ENCODE measurements at places on chromosomes 12 and 14. TPM values are rescaled to one million over a fixed set of nuclear protein-coding genes. Genes with fewer than 3 reads are reported as not detected.

NPFF gene
- total RNA-seq = 3.0 TPM

PIANP gene
- 0.07 TPM for total RNA-seq

DNA sequence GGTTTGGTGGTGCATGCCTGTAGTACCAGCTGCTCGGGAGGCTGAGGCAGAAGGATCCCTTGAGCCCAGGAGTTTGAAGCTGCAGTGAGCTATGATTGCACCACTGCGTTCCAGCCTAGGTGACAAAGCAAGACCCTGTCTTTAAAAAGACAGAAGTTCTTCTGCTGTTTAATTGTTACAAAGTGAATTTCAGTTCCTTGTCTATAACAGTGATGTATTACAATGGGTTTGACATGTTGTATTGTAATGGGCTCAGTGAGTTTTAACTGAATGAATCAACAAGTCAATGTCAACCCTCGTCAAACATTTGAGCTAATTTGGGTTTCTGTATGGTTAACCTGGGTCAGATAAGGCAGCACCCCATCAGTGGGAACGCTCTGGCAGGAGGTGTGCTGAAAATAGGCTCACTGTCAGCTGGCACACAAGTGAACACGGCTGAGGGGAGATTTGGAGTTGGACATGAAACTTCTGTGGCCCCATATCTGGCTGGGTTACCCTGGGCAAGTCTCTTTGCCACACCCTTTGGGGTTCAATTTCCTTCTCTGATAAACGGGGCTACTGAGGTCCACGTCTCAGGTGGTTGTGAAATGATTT is 14.0 kb upstream of the TRPV4 start:
- no peak for DNase-seq

GRCh38 chr12:88546226-88546625 is 34.0 kb downstream of the KITLG start:
- DNase-seq = no peak

DNA sequence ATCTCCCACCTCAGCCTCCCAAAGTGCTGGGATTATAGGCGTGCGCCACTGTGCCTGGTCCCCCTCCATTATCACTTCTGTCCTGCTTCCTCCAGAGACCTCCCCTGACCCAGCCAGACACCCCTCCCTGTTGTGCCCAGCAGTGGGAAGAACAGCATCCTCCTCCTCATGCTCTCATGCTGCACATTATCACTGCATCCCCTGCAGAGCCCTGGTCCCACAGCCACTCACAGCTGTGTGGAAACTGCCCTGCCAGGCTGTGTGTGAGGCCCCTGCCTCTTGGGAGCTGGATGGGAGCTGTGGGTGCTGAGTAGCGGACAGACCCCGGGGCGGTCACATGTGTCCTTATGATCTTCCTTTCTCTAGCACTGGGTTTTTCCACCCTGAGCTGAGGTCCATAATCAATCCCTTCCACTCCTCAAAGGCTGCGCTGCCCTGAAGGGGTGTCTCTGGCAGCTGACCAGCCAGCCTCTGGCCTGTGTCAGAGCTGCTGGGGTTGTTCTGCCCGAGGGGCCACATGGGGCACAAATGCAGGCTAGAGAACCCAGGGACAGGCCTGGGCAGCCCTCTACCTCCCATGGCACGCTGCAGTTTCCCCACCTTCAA is 9.2 kb downstream of the HIP1R start:
- no peak for DNase-seq

- DNase-seq = no peak
Measured at GRCh38 chr14:57391517-57392195, 1.3 kb downstream of the NAA30 start.

- DNase-seq = peak; percentile 92
Measured at GRCh38 chr14:22887260-22887989, 4.4 kb downstream of the REM2 start.

DNA sequence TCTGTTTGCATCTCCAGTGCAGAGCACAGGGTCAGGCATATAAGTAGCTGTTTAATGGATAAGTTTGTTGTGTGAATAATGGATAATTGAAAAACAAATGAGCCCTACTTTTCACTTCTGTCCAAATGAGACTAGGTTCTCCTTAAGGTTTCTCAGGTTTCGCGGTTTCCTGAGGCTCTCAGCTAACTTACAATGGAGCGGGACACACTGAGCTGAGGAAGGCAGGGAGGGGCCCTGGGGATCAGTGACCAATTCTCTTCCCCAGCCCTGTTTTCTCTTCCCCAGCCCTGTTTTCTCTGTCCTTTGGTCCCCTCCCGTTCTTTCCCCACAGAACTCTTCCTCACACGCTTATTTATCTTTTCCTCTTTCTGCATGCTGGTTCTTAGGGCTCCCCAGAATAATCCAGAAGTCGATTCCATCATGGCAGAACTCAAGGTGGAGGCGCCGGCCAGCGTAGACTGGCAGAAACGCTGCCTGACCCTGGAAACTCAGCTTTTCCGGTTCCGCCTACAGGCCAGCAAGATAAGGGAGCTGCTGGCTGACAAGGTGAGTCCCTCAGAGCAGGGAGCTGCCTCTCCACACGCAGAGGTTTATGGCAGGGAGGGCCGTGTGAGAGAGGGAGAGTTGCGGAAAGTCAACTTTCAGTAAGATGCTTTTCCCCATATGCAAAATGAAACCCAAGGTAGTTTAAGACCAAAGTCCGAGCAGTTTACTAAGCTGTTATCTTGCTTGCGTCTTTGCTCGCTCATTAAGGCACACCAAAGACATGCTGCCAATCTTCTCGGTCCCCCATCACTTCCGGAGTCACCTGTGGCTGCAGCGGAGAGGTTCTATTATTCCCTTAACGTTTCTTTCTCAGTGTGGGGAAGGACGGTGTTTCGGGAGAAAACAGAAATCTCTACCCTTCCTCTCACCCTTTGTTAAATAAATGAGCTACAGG is 8.6 kb downstream of the PLEKHH1 start:
- no peak for DNase-seq

DNA sequence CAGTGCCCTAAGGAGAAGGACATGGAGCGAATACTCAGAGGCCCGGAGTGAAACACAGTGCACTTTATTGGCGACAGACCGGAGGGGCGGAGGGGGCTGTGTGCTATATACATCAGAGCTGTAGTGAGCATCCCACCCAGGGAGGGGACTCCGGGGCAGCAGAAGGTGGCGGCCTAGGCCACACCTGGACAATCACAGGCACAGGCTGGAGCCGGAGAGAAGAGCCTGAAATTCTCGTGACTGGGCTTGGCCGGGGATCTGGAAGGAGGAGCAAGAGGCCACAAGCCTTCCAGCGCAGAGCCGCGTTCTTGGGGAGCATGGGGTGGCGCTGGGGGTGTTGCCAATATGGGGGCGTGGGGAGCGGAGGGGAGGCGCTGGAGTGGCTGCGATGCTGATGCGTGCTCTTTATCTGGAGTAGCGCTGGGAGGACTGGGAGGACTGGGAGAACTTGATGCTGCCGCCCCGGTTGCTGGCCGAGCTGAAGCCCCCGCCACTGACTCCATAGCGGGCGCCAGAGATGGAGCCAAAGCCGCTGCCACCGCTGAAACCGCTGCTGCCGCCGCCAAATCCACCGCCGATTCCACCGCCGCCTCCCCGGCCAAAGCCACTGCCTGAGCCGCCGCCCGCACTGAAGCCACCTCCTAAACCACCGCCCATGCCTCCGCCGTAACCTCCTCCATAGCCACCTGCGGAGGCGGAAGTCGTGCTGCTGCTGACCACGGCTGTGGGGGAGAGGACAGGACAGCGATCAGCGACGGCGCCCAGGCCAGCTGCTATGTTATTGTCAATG is 6.1 kb downstream of the KRT3 start:
- no peak for DNase-seq

All from kidney epithelial cell (primary cell).